Transverse colon (tissue), 4 donors: ENCODE measurements at places on chromosomes 13 and 19.
A peak's percentile ranks its signal among the peaks of the same experiment; 100 is the strongest.

DNA sequence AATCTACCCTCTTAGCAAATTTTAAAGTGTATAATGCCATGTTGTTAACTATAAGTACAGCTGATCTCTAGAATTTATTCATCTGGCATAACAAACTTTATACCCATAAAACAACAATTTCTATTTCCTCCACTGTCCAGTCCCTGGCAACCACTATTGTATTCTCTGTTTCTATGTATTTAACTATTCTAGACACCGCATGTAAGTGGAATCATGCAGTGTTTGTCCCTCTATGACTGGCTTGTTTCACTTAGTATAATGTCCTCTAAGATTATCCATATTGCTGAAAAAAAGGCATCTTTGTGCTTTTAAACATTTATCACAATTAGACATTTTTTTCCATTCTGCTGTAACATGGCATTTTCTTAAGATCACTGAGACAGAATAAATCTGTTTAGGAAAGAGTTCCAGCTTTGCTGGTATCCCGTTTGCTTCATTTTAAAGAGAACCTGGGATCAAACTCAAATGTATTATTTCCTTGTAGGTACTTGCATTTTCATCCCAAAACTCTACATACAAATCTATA, 1191.0 kb downstream of the SLITRK5 start:
- no peak for DNase-seq

DNA sequence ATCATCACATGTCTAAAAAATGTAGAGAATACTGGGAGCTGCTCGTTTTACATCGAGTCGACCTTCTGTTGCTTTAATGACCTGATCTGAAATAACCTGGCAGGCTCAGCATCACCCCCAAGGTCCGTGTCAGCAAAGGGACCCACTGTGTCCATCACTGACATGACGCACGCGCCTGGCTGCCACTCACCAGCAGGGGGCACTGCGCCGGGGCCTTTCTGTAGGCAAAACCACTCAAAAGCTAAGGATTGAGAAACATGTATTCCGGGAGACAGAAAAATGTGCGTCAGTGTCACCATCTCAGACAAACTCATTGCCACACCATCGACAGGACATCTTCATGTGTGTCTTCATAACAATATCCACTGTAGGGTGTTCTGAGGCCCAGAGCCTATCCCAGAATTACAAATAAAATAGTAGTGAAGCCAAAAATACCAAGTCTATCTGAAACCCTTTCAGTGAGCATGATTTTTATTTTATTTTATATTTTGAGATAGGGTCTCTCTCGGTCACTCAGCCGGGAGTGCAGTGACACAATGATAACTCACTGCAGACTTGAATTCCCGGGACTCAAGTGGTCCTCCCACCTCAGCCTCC, 130.3 kb upstream of the LSM14A start:
- peak; percentile 63 for DNase-seq

DNA sequence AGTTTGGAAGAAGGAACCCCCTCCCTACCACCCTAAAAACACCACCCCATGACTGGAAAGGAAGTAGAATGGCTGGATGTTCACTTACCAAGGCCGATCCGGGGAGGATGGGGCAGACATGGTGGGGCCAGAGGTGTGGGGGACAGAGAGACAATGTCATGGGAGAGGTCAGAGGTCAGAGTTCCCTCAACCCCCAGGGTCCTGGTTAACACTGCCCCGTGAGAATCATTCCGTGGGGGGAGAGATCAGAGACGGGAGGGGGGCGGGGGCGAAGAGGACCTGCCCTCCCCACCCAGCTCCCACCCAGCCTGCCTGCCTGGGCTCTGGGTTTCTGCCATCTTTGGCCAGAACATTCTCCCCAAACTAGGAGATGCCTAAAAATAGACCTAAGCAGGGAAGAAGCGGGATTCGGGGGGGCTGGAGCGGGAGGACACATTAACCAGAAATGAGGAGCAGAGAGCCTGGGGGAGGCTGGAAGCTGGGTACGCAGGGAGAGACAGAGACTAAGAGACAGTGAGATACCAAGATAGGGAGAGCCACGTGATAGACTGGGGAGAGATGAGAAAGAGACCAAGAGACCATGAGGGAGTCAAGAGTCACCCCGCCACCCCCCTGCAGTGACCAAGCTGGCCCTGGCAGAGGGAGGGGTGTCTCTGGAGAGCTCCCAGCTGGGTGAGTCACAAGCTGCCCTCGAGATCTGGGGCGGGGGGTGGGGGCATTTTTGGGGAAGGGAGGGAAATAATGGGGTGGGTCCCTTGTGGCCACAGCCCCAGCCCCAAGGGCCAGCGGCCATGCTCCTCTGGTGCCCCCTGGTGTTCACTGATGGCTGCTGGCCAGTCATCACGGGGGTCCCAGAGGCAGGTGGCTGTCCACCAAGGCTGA, 6.1 kb upstream of the KANK2 start:
- peak; percentile 67 for DNase-seq

DNA sequence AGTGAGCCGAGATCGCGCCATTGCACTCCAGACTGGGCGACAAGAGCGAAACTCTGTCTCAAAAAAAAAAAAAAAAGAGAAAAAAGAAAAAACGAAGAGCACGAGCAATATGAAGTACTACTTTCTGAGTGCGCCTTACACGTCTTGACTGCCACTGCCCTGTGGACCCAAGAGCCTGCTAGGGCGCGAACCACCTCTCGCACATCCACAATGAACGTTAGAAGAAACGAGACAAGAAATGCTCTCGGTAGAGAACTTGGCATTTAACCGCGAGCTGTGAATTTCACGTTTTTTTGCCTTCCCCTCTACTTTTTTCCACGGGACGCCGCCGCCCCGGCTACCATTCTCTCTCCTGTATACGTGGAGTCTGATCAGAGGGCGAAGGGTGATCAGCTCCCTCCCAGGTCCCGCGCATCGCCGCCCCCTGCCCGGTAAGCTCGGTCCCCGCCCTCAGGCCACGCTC, 454 bp downstream of the TIMM44 start:
- no peak for DNase-seq

DNA sequence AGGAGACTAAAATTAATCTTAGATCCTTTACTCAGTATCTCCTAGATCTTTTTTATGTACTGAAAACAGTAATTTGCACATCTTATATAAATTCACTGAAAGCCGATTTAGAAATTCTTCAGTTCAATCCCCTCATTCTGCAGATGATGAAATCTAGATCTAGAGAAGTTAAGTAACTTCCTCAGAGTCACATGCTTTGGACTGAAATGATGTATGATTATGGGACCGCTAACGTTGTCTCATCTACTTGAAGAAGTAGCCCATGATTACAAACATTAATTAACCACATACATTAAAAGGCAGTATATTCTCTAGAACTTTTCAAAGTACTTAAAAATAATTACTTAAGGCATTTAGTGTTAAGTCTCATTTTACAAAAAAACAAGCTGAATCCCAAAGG, 37.8 kb downstream of the ELF1 start:
- DNase-seq = no peak
